Hematopoietic multipotent progenitor cell treated with erythropoietin and hydrocortisone succinate and interleukin-3 and kit ligand, for 8 days (in vitro differentiated cells): ENCODE measurements at places on chromosomes 12 and 14.

DNA sequence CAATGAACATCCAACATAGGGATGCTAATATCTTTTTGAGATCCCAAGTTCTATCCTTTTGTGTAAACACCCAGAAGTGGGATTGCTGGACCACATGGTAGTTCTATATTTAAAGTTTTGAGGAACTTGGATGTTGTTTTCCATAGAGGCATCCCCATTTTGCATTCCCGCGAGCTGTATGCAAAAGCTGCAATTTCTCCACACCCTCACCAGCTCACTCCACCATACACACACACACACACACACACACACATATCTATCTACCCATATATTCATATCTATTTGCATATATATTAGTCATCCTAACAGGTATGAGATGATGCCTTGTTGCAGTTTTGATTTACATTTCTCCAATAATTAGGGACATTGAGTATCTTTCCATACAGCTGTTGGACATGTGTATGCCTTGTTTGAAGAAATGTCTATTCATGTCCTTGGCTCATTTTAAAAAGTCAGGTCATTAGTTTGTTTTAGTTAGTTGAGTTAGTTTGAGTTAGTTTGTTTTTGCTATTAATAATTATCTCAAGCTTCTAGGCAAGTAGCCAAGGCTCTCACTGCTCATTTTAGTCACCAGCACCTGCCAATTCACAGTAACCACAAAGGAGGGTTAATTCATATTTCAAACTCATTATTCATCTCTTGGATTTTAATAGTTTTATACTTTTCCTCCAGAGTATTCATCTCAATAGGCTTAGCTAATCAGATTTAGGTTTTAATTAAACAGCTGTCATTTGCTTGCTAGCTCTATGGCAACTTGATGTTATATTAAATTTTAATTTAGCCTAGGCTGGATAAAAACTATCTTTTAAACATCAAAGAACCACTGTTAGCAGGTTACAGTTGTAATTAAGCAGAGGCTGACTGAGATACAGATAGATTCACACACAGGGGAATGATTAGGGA lies 1435.9 kb upstream of the TMEM132C start:
- no peak for DNase-seq

- DNase-seq = no peak
Measured at GRCh38 chr14:63475761-63476160, 67.4 kb downstream of the PPP2R5E start.

GRCh38 chr12:18906395-18906794 lies 168.5 kb downstream of the CAPZA3 start:
- DNase-seq = no peak

- DNase-seq = no peak
Measured at GRCh38 chr14:32669391-32669790, 269.3 kb upstream of the NPAS3 start.

DNA sequence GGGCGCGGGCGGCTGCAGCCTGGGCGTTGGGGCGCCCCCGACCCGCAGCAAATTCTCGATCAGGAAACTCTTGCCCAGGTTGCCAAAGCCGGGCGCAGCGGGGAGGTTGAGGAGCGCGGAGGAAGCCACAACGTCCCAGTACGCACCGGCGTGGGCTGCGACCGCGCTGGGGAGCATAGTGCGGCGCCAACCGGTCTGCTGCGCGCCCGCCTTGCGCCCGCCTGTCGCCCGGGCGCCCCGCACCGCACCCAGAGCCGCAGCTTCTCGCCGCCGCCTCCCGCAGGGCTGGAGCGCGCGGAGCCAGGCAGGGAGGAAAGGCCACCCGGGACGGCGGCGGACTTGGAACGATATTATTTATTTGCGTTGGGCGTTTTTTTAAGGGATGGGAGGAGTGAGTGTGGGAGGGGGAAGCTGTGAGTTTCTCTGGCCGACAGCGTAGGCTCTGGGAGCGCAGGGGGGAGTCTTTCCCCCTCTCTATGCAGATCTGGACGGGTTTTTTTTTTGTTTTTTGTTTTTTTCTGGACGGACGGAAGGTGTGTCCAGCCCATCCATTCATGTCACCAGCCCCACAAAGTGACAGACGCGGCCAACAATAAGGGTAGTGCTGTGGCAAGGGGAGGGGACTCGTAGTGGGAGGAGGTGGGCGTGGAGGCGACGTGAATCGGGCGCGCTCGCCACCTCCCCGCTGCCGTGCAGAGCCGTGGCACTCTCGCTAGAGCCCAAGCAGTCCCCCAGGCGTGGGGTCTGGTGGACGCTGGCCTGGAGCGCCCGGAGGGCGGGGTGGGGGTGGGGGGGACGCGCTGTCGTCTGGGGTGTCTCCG lies at the start of gene DBX2:
TSS of gene DBX2 (minus strand) at position 349 of the 821 bp plus-strand sequence. CDS start at position 177, 172 bp downstream.
- DNase-seq = no peak

GRCh38 chr12:127145929-127146789 lies 1120.8 kb upstream of the TMEM132C start:
- DNase-seq = peak; percentile 42

- DNase-seq = no peak
Measured at GRCh38 chr14:44736326-44736725, 225.4 kb downstream of the KLHL28 start.

- DNase-seq = peak; percentile 36
Measured at GRCh38 chr12:19131025-19131444, 1.5 kb downstream of the PLEKHA5 start.

DNA sequence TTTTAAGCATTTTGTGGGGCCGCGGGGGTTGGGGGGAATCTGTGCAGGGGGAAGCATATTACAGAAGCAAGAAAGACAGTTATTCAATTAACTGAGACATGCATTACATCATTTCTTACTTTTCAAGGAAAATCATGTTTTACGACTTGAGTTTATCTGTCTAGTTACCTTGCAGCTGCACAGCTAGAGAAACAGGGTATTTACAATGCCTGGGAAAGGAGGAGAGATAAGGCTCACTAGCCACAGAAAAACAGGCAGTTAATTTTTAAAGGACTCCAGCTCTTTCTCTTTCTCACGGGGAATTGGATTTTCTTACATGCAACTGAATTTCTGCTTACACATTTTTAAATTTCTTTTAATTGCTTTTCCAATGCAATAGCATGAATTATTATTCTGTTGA lies 22.2 kb downstream of the FCF1 start:
- peak; percentile 74 for DNase-seq

DNA sequence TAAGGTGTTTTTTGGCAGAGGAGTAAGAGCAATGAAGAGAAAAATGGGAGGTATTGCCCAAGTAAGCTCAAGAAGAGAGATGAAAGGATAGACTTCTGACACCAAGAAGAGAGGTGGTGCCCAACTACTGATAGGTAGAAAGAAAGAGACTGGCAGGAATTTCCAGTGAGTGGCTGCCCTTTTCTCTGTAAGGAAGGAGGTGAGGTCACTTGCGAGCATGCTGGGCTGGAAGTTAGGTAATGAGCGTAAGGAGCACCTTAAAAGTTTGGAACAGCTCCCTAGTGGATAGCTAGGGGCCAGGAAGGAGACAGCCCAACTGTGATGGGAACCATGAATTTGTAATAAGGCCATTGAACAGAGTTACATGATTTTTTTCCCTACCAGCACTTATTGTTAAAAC lies 127.0 kb downstream of the ANO6 start:
- no peak for DNase-seq

DNA sequence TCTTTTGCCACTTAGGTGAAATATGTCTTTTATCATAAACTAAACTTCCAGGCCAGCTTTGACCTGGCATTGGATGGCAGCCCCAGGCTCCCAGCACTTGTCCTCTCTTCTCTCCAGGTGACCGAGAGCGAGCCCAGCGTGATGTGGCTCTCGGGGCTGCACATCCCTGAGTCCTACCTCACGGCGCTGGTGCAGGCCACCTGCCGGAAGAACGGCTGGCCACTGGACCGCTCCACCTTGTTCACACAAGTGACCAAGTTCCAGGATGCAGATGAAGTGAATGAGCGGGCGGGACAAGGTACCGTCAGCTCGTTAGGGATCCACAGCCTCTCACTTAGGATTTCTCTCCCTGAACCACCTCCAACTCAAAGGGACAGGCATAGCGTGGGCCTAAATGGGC lies 39.4 kb downstream of the CCDC92 start:
- no peak for DNase-seq

DNA sequence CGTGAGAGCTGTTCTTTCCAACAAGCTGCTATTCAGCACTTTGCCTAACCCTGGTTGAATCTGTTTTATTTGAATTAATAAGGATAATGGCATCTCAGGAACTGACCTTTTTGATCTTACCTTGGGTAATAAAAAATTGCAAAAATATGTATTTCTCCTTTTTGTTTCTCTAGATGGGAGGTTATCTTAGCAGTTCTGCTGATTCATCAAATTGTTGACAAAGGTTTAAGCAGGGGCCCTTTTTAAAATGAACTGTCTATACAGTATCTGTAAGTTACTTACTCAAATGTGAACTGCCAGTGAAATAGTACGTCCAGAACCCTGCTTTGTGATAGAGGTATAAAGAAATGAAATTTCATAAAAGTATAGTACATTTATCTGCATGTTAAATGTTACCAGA lies 681 bp downstream of the TSHR start:
- DNase-seq = no peak

DNA sequence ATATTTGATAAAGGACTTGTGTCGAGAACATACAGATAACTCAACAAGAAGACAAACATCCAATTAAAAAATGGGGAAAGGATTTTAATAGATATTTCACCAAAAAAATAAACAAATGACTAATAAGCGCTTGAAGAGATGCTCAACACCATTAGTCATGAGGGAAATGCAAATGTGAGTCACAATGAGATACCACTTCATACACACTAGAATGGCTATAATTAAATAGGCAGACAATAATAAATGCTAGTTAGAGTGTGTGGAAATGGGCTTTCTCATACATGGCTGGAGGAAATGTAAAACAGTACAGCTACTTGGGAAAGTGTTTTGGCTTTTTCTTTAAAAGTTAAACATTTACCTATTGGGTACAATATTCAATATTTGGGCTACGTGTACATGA lies 34.8 kb downstream of the DLK1 start:
- no peak for DNase-seq

DNA sequence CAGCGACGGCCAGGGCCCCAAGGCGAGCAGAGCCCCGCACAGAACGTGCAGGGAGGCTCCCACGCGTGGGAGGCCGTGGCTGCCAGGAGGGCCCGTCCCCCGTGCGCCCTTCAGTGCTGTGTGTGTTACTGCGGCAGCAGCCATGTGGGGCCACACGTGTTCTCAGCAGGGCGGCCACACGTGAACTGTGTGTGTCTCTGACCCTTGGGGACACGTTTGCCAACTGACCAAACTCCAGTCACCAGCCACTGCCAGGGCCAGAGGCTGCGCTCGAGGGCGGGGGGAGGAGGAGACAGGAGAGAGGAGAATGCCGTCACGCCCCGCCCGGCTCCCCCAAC lies 57.7 kb downstream of the GALNT9 start:
- DNase-seq = no peak

DNA sequence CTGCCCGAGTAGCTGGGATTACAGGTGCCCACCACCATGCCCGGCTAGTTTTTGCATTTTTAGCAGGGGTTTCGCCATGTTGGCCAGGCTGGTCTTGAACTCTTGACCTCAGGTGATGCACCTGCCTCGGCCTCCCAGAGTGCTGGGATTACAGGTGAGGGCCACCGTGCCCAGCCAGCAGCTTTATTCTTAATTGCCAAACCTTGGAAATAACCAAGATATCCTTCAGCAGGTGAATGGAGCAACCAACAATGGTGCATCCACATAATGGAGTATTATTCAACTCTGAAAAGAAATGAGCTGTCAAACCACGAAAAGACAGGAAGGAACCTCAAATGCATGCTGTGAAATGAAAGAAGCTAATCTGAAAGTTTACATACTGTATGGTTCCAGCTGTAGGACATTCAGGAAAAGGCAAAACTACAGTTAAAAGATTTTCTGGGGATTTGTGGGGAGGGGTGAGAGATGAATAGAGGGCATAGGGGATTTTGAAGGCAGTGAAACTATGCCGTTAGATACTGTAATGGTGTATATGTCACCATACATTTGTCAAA lies 118.8 kb upstream of the CCND2 start:
- DNase-seq = no peak

DNA sequence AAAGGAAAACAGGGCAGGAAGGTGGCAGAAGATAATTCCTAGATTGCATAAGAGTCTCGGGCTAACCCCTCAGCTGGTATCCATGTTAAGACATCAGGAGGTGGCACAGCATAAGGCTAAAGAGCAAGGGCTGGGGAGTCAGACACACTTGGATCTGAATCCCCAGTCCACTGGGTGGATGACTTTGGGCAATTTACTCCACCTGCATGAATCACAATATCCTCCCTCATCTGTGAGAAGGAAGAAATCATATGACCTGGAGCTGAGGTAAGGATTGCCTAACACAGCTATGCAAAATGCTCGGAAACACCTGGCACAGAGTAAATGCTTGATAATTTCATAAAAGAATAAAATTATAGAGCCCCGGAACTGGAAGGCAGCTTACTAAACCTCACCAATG lies 217.9 kb downstream of the PIK3C2G start:
- no peak for DNase-seq

DNA sequence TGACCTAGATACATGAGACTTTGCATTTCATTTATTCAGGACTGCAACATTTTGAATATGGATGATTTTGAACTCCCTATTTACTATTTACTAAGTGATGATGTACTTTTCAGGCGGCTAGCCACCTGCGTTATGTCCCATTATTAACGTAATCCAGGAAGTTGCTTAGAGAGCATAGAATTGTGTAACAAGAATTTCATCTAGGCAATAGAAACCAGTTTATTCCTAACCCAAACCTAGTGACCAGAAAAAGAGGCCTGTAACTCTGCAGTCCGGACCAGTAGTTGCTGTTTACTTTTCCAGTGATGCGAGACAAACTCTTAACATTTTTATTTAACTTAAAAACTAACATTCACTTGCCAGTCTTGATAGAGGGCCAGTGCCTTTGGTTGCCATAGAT lies 12.3 kb downstream of the NUDT4 start:
- no peak for DNase-seq

DNA sequence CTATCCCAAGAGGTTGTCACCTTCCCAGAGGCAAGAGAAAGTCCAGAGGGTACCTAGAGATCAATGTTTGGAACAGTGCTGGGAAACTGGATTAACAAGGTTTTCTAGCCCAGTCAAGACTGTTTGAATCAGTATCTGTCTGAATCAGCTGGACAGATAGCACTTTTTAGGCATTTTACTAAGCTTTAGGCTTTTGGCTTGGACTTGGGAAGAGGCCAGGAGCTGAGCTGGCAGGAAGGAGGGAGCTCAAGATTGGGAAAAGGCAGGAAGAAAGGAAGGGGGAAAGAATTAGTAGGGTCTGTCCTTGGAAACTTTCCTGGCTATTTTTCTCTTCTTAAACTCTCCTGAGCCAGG lies 8.3 kb downstream of the IKZF4 start:
- no peak for DNase-seq

GRCh38 chr12:130981074-130981742 lies 27.5 kb downstream of the ADGRD1 start:
- no peak for DNase-seq

DNA sequence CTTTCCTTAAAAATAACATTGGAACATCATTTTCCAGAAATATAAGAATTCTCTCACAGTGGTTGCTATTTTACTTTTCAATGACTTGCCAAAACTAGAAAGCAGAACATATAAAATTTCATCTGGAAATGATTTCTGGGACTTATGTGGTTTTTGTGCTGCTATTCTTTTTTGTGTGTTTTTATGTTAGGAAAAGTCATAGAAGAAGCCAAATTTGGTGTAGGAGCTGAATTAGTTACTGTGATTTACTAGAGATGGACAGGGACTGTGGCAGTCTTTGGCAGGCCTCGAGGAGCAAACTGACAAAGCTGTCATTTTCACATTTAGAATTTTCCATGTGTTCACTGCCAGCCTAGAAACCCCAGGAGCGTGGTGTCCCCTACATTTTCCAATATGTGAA lies 38.3 kb upstream of the LDHB start:
- DNase-seq = no peak

- peak; percentile 68 for DNase-seq
Measured at GRCh38 chr12:54759751-54760150, 94.6 kb upstream of the MUCL1 start.

- no peak for DNase-seq
Measured at GRCh38 chr14:100275214-100275613, 31.0 kb downstream of the SLC25A29 start.
